Thoracic aorta (tissue), 2 donors: ENCODE measurements at places on chromosomes 1 and 21. TPM values are rescaled to one million over a fixed set of nuclear protein-coding genes. Genes with fewer than 3 reads are reported as not detected.

- H3K27me3 ChIP-seq = no peaks in the 10 kb centered on the region
- H3K4me1 ChIP-seq = no peaks in the 10 kb centered on the region
- DNase-seq = no peak
- no peak overlapping the region for H3K27ac ChIP-seq
Observed at GRCh38 chr1:14698314-14698713, 99.8 kb downstream of the KAZN start.

GRCh38 chr1:185419718-185420117 lies 102.7 kb upstream of the IVNS1ABP start:
- no peak overlapping the region for H3K27ac ChIP-seq
- H3K4me3 ChIP-seq = no peak overlapping the region
- no peaks in the 10 kb centered on the region for H3K4me1 ChIP-seq
- no peak for DNase-seq
- no peaks in the 10 kb centered on the region for H3K36me3 ChIP-seq
- no peaks in the 10 kb centered on the region for H3K27me3 ChIP-seq

Gene BRDT
- not detected for total RNA-seq

DNA sequence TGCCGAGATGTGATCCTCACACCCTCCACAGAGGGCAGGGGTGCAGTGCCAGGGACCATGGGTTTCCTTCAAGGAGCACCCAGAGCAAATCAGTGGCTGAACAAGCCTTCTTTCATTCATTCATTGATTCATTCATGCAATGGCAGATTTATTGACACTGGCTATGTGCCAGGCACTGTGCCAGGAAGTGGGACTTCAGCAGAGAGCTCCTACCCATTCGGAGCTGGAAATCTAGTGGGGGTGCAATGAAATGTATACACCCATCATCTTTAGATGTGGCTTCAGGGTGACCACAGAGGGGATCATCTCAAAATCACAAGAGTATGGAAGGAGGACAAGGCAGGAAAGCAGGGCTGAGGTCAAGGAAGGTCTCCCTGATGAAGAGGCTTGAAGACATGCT lies 18.9 kb downstream of the SLC6A9 start:
- H3K36me3 ChIP-seq = no peaks in the 10 kb centered on the region
- no peak for DNase-seq
- H3K27ac ChIP-seq = no peak overlapping the region
- no peaks in the 10 kb centered on the region for H3K27me3 ChIP-seq

DNA sequence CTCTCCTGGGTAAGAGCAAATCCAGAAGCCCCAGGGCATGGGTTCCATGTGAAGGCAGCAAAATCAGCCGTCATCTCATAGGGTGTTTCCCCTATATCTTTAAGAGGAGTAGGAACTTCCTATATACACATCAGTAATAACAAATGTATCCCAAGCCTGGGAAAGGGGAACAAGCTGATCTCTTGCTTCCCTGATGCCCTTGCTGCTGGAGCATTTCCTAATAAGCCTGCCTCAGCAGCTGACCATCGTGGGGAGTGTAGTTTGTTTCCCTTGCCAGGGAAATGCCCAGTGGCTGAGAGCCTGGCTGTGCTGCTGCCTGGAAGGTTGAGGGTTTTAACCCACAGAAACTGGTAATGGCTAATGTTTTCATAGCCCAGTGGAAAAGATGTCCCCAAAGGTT lies 177.0 kb downstream of the NPHP4 start:
- H3K4me3 ChIP-seq = no peak overlapping the region
- no peak overlapping the region for H3K27ac ChIP-seq
- DNase-seq = no peak
- no peaks in the 10 kb centered on the region for H3K36me3 ChIP-seq
- no peaks in the 10 kb centered on the region for H3K4me1 ChIP-seq

DNA sequence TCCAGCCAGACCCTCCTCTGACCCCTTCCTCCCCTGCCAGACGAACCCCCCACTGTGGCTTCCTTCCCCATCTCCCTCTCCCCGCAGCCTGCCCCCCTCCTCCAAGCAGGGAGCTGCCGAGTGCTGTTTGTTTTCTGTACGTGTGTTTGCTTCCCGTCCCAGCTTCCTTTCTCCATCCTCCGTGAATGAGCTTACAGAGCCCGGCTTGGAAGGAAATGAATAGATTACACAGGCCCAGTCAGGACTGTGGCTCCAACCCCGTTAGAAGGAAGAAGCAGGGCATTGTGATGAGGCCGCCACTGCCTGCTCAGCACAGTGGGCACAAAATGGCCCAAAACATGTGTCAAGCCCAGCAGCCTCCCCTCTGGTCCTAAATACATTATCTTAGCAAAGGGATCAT lies 123.2 kb downstream of the IGSF21 start:
- H3K4me3 ChIP-seq = no peak overlapping the region
- H3K4me1 ChIP-seq = no peaks in the 10 kb centered on the region
- no peak for DNase-seq
- H3K27me3 ChIP-seq = no peaks in the 10 kb centered on the region
